Vein endothelial cell (primary cell): ENCODE measurements at places on chromosomes 2 and 18. TPM values are rescaled to one million over a fixed set of nuclear protein-coding genes. Genes with fewer than 3 reads are reported as not detected.

GAREM2 gene
- 1.5 and 7.2 TPM in 2 replicates for total RNA-seq

TUBA4B gene
- total RNA-seq, result not detected in 2 replicates

L3MBTL4 gene
- 0.33 and 0.38 TPM in 2 replicates for total RNA-seq

DPYSL5 gene
- total RNA-seq, result not detected in 2 replicates

C1QL2 gene
- not detected in 2 replicates for total RNA-seq

CNOT11 gene
- 59.4 and 65.3 TPM in 2 replicates for total RNA-seq
